Frontal cortex (tissue), 4 donors: ENCODE measurements at places on chromosomes 5 and 9.

DNA sequence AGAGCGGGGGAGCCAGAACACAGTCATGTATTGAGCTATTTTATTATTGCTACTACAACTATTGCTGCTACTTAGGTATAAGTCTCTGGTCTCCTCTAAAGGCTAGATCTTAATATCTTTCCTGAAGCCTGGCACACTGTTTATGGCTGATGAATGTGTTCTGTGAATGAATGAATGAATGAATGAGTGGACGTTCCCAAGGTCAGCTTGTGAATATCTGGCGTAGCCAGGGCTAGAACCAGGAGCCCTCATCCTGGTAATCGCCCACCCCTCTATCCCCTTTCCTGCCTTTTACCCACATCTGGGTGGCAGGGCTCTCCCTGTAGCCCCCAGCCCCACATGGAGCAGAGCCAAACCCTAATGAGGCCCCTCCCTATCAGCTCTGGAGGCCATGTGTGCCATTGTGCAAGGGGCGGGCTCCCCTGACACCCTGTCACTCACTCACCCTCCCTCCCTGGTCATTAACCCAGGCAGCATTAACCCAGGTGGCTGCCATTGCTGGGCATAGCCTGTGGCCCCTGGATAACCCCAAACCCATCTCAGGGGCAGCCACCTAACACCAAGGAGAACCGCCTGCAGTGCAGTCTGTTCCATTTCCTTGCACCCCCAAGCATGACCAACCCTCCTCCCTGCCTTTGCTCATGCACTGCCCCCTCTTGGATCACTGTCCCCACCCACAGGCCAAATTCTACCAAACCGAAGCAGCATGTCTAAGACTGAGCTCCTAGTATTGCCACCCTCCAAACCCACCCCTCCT, 2.0 kb upstream of the AKNA start:
- DNase-seq = no peak

DNA sequence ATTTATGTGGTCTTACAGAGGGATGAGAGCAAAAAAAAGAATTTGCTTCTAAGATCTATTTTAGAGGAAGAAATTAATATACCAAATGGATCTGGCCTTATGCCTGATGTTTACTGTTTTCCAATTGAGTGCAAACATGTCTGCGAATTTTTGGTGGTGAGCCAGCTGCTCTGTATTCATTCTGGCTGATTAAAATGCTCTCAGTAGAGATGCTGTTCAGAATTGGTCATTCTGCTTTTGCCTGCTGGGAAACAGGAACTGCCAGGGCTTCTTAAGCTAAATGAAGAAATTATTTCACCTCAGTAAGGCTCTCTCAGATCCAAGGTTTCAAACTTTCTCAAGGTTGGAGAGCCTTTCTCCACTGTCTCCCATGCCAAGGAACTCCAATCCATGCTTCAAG, 132.0 kb upstream of the SV2C start:
- no peak for DNase-seq

DNA sequence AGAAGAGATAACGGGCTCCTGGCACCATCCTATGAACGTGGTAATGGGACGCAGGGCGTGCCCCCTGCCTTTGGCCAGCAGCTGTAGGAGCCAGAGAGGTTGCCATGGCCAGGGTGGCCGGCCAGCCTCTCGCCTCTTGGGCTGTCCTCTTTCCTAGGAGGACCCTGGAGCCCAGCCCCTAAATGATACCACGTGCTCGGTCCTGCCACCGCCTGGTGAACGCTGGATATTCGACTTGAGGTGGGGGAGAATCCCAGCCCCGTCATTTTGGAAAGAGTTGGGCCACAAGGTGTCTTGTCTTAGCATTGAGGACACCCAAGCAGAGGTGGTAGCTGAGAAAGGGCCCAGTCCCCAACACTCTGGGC, 391 bp upstream of the NRG2 start:
- DNase-seq = peak; percentile 52

GRCh38 chr5:60436518-60436917, 263.4 kb downstream of the DEPDC1B start:
- DNase-seq = no peak

DNA sequence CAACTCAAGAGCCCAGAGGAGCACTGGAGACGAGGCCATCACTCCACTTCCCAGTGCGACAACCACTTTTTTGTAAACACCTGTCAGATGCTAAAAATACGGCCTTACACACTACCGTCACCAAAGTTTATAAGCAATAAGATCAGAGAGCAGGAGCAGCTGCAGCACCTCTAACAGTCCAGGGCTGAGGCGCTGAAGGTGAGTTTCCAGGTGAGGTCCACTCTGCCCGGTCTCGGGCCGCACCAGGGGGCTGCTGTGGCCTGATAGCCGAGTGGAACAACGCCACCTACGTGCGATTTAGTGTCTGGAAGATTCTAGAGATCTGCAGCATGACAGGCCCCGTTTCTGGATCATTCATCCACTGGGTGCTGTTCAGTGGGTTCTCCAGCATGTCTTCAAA, 25.8 kb upstream of the CAMSAP1 start:
- DNase-seq = no peak

- DNase-seq = peak; percentile 12
Observed at GRCh38 chr5:167565189-167565954, 726.1 kb upstream of the WWC1 start.

GRCh38 chr5:68883436-68883835, 210.4 kb upstream of the SLC30A5 start:
- DNase-seq = no peak

GRCh38 chr9:109886617-109887016, 106.6 kb downstream of the PALM2AKAP2 start:
- no peak for DNase-seq

- DNase-seq = no peak
Observed at GRCh38 chr9:2677915-2678889, 39.1 kb upstream of the KCNV2 start.

DNA sequence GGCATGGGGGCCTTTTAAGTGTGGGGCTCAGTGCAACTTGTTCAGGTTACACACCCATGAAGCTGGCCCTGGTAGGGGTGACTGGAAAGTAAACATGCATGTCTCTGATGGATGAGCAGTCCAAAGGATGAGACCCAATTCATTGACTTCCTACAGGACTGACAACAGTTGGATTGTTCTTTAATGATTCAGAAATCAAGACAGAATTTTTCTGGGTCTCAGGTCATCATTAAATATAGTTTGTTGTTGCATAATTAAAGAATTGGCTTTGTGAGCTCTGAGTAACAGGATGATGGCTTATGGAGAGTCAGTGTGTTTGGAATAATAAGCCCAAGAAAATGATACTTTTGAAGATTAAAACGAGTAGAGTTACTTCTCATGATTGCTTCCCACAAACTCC, 604.2 kb upstream of the CLINT1 start:
- no peak for DNase-seq

- DNase-seq = no peak
Observed at GRCh38 chr5:68457285-68457684, 241.7 kb downstream of the PIK3R1 start.

- DNase-seq = no peak
Observed at GRCh38 chr5:131513780-131514179, 121.2 kb downstream of the RAPGEF6 start.

DNA sequence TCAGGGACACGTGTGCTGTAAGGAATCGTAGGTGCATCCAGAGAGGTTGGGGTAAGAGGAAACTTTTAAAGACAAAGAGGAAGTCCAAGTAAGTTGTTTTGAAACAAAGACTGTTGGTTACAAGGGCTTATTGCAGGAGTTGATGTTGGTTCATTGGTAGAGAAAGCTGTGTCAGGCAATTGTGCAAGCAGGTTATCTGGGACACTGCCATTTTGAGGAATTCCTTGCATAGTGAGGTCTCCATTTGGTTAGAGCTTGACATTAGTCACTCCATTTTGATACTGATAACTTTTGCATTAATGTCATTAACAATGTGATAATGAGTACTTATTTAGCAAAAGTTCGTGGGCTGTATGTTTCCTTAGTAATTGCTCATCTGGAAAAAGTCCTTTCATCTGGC, 24.9 kb downstream of the CNOT6 start:
- DNase-seq = no peak
